GDM1 (cell line): ENCODE measurements at places on chromosomes 4 and X.

DNA sequence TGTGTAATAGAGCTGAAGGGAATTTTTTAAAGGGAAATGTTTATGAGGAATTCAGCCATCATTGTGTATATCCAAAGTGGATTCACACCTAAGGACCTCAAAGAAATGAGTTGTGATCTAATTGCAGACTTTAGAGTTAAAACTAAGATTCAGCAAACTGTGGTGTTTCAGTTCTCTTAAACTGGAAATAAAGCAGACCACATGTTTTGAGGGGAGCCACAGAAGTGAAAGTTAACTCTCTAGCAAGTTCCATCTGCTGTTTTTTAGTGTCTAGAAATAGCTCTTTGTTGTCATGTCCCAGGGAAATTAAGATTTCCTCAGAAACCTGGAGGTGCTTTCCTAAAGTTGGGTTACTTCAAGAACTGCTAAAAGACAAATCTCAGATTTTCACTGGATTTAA is 97.3 kb upstream of the DDX3X start:
- DNase-seq: no peak

- DNase-seq: no peak
These were observed 34.6 kb downstream of the ANXA10 start for GRCh38 chr4:168126952-168127351.

DNA sequence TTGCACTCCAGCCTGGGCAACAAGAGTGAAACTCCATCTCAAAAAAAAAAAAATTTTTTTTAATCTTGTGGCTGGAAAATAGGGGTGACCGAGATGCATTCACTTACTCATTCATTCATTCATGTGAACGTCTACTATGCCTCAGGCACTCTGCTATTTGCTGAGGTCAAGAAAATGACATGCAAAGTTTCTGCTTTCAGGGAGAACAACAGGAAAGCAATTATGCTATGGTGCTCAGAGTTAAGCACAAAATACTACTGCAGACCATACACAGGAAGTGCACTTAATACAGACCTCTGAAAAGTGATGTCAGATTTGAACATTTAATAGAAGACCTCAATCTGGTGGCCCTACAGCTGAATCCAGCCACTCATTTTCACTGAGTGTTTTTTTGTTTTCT is 59.6 kb upstream of the DUSP21 start:
- no peak for DNase-seq

GRCh38 chrX:123878252-123878721 is 18.4 kb downstream of the XIAP start:
- DNase-seq: no peak

GRCh38 chr4:78691334-78691754 is 84.8 kb upstream of the BMP2K start:
- DNase-seq: peak; percentile 45

- no peak for DNase-seq
These were observed 103.9 kb downstream of the PDS5A start for GRCh38 chr4:39873823-39874222.

- DNase-seq: no peak
These were observed 87.4 kb downstream of the FAM9B start for GRCh38 chrX:8946563-8946962.

GRCh38 chr4:140893939-140894338 is 137.8 kb upstream of the TBC1D9 start:
- no peak for DNase-seq
